ENCODE measurements at places on chromosomes 5 and 9. TPM values are rescaled to one million over a fixed set of nuclear protein-coding genes. Genes with fewer than 3 reads are reported as not detected.

The PITX1 gene
- 0.31 TPM for total RNA-seq

The GADD45G gene
- 5.0 TPM for total RNA-seq

The OR1Q1 gene
- total RNA-seq, result not detected

The SHOC1 gene
- not detected for total RNA-seq

The PCDHGA4 gene
- total RNA-seq, result not detected

DNA sequence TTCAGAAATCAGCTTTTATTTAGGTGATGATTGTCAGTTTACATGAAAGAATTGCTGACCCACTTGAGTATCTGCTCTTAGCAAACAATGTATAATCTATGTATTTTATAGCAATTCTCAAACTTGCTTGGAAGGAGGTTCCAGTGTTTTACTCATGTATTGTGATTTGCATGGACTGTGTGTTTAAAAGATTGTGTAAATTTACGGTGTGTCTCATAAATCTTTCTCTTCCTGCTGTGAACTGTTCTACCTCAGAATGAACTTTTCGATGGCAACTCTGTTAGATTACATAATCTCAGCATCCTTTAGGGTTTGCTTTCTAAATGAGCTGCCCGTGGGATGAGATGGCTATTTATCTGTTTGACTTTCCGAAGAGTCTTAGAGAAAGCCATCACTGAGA is 122.5 kb downstream of the MEF2C start:
- peaks cover 10% of the 10 kb centered on the region for H3K27me3 ChIP-seq
- no peaks in the 10 kb centered on the region for H3K36me3 ChIP-seq
- no peak for DNase-seq
- no peak overlapping the region for H3K4me3 ChIP-seq
- H3K27ac ChIP-seq, result no peak overlapping the region

GRCh38 chr9:88920645-88921044 is 70.6 kb upstream of the S1PR3 start:
- peaks cover 7% of the 10 kb centered on the region for H3K36me3 ChIP-seq
- no peak overlapping the region for H3K27ac ChIP-seq

GRCh38 chr5:79111387-79111959 is at the start of gene BHMT:
BHMT (plus strand) TSS chr5:79111809; CDS start chr5:79111886, 77 bp downstream.
- H3K4me1 ChIP-seq, result no peaks in the 10 kb centered on the region
- H3K4me3 ChIP-seq, result no peak within 1 kb of the TSS
- peaks cover 35% of the 10 kb centered on the region for H3K27me3 ChIP-seq
- no peak for DNase-seq
- no peaks in the 10 kb centered on the region for H3K36me3 ChIP-seq

DNA sequence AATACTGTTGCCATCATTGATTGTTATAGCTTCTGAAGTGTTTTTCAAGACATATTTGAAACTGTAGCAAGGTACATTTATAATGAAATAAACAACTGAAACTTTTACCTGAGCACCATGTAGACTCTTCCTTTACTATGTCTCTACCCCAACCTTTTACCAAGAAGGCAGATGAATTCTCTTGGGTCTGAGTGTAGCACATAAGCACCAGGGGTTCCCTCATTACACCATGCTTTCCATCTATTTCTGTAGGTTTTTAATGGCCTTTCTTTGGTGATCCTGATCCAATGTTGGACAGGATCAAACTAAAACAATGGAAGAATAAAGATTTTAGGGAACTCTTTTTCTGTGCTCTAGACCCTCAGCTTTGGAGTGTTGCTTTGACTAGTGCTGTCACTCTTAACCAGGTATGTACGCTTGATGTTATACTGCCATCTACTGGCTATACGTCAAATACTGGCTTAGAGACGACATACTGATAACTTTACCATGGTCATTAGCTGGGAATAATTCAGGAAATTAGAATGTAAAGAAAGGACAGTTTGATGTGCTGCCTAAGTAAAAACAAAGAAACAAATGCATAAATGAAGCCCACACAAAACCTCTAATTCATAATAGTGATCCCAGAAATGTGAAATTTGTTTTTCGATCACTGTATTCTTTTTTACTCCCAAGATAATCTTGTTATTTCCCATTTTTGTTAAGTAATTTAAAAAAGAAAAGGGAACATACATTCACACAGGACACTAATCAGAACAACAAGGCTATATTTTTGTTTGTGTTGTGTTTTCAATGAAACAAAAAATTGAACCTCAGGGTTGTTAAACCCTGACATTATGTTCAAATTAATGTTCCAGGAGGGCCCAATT is 30.7 kb downstream of the IFNW1 start:
- H3K4me3 ChIP-seq, result no peak overlapping the region
- no peaks in the 10 kb centered on the region for H3K4me1 ChIP-seq
- H3K27me3 ChIP-seq, result no peaks in the 10 kb centered on the region
- H3K27ac ChIP-seq, result no peak overlapping the region
- H3K36me3 ChIP-seq, result no peaks in the 10 kb centered on the region

- no peak overlapping the region for H3K4me3 ChIP-seq
- H3K27me3 ChIP-seq, result no peaks in the 10 kb centered on the region
- H3K36me3 ChIP-seq, result peaks cover 1% of the 10 kb centered on the region
- H3K27ac ChIP-seq, result peak overlapping the region; percentile 73
These were observed 504.7 kb downstream of the CCDC171 start for GRCh38 chr9:16057541-16057940.

DNA sequence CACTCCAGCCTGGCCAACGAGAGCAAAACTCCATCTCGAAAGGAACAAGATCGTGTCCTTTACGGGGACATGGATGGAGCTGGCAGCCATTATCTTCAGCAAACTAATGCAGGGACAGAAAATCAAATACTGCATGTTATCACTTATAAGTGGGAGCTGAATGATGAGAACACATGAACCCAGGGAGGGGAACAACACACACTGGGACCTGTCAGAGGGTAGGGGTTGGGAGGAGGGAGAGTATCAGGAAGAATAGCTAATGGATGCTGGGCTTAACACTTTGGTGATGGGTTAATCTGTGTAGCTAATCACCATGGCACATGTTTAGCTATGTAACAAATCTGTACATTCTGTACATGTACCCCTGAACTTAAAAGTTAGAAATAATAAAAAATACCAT is 40.9 kb downstream of the NMUR2 start:
- H3K36me3 ChIP-seq, result no peaks in the 10 kb centered on the region
- no peak overlapping the region for H3K4me3 ChIP-seq
- DNase-seq, result no peak
- H3K4me1 ChIP-seq, result no peaks in the 10 kb centered on the region
- no peaks in the 10 kb centered on the region for H3K27me3 ChIP-seq

GRCh38 chr9:97990259-97990658 is 7.1 kb downstream of the ANP32B start:
- H3K27ac ChIP-seq, result peak overlapping the region; percentile 79
- peak overlapping the region; percentile 2 for H3K4me3 ChIP-seq
- peaks cover 86% of the 10 kb centered on the region for H3K4me1 ChIP-seq
- no peaks in the 10 kb centered on the region for H3K27me3 ChIP-seq

- DNase-seq, result no peak
- H3K4me1 ChIP-seq, result peaks cover 10% of the 10 kb centered on the region
- no peaks in the 10 kb centered on the region for H3K36me3 ChIP-seq
- H3K4me3 ChIP-seq, result no peak overlapping the region
- no peaks in the 10 kb centered on the region for H3K27me3 ChIP-seq
- H3K27ac ChIP-seq, result no peak overlapping the region
These were observed 10.1 kb upstream of the ADRB2 start for GRCh38 chr5:148816357-148816756.

DNA sequence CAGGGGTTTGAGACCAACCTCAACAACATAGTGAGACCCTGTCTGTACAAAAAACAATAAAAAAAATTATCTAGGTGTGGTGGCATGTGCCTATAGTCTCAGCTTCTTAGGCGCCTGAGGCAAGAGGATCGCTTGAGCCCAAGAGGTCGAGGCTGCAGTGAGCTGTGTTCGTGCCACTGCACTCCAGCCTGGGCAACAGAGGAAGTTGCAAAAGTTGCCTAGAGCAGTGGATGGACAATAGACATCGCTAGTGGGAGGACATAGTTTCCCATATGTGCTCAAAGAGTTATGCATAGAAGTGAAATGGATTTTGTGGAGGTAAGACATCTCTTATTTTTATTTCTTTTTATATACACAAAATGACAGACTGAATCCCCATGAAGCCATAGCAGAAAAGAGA is 19.0 kb downstream of the HNRNPK start:
- no peaks in the 10 kb centered on the region for H3K27me3 ChIP-seq
- H3K27ac ChIP-seq, result no peak overlapping the region
- H3K4me1 ChIP-seq, result peaks cover 4% of the 10 kb centered on the region
- no peak overlapping the region for H3K4me3 ChIP-seq

DNA sequence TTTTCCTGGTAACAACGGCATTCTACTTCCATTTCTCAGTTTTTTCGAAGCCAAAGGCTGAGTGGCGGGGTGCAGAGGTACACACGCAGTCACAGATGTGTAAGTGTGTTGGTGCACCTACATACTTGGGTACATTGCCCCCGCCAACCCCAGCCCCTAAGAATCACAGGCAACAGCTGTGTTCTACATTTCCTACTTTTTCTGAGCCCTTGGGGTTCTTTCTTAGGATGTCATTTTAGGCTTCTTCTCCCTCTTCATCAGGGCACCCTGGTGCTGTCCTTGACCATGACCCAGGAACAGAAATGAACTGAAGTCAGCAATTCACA is 104.8 kb downstream of the PAX5 start:
- no peak for DNase-seq
- H3K4me3 ChIP-seq, result no peak overlapping the region
- peaks cover 20% of the 10 kb centered on the region for H3K4me1 ChIP-seq
- H3K36me3 ChIP-seq, result no peaks in the 10 kb centered on the region

GRCh38 chr5:105632043-105632442 is 2038.7 kb downstream of the EFNA5 start:
- no peaks in the 10 kb centered on the region for H3K4me1 ChIP-seq
- no peak overlapping the region for H3K4me3 ChIP-seq
- H3K27me3 ChIP-seq, result no peaks in the 10 kb centered on the region
- DNase-seq, result no peak
- H3K27ac ChIP-seq, result no peak overlapping the region
- H3K36me3 ChIP-seq, result no peaks in the 10 kb centered on the region

DNA sequence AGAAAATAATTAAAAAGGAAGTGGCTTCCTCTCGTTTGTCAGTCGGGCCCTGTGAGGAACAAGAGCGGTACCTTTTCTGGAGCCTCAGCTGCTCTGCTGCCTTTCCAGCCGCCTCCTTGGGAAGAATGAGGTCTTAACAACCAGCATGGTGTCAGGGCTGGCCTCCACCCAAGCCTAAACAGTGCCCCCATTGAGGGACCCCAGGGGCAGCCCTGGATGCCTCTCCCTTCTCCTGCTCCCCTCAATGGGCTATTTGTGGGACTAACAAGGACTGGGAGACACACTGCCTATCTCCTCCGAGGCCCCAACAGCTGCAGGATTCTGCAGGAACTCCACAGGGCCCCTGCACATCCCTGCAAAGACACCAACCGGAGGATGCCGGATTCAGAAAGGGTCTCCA is 155.4 kb upstream of the MAP3K1 start:
- H3K4me3 ChIP-seq, result no peak overlapping the region
- no peak for DNase-seq
- H3K27ac ChIP-seq, result no peak overlapping the region
- no peaks in the 10 kb centered on the region for H3K36me3 ChIP-seq
- H3K4me1 ChIP-seq, result peaks cover 3% of the 10 kb centered on the region

DNA sequence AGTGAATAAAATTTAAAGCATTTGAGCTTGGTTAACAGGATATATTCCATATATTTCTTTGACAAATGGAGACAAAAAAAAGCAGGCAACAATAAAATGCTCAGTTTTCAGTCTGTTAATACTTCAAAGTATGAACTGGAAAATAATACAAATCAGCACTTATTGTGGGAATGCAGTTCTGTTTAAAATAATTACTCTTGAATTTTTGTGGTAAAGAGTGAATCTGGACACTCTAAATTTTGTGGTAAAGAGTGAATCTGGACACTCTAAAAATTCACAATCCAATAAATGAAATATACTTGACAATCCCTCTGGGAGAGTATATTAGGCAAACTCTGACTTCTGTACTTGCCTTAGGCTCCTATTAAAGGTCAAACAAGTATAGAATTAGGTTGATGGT is 141.9 kb upstream of the RASA1 start:
- peaks cover 57% of the 10 kb centered on the region for H3K4me1 ChIP-seq
- no peak for DNase-seq
- no peaks in the 10 kb centered on the region for H3K36me3 ChIP-seq

DNA sequence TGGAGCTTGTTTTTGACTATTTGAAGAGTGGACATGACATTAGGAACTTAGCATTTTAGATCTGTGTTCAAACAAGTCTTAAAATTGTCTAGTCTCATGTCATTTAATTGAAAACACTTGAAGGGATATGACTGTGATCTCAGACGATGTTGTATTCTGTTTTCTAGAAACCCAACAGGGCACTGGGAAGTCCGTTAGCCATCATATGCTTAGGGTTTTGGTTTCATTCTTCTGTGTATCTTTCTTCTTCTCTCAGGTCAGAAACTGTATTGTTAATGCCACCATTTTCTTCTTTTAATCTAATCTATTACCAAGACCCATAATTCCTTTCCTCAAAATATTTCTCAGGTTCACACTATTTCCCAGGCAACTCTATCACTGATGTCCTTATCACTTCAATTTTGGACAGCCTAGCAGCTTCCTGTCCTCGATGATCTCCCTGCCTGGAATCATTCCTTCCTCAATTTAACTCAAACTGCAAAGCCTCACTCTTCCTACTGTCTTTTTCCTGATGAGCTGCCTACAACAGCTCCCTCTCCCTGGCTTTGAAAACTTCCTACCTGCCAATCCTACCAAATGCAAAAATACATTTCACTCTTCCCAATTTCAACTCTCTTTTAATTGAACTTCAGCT is 77.7 kb downstream of the MEF2C start:
- no peak overlapping the region for H3K27ac ChIP-seq
- H3K27me3 ChIP-seq, result peaks cover 10% of the 10 kb centered on the region
- no peaks in the 10 kb centered on the region for H3K36me3 ChIP-seq
- no peak overlapping the region for H3K4me3 ChIP-seq
- no peak for DNase-seq

- H3K4me3 ChIP-seq, result no peak overlapping the region
- DNase-seq, result no peak
- H3K27ac ChIP-seq, result no peak overlapping the region
These were observed 40.4 kb downstream of the FER start for GRCh38 chr5:108788142-108788541.

GRCh38 chr9:32589083-32589723 is 16.2 kb upstream of the NDUFB6 start:
- no peak overlapping the region for H3K4me3 ChIP-seq
- no peak for DNase-seq
- H3K4me1 ChIP-seq, result no peaks in the 10 kb centered on the region
- H3K27ac ChIP-seq, result no peak overlapping the region
- no peaks in the 10 kb centered on the region for H3K36me3 ChIP-seq

- no peaks in the 10 kb centered on the region for H3K36me3 ChIP-seq
- H3K27me3 ChIP-seq, result no peaks in the 10 kb centered on the region
- no peak for DNase-seq
- no peak overlapping the region for H3K4me3 ChIP-seq
- H3K27ac ChIP-seq, result no peak overlapping the region
- H3K4me1 ChIP-seq, result no peaks in the 10 kb centered on the region
These were observed 154.5 kb downstream of the TTLL11 start for GRCh38 chr9:121938621-121939020.

GRCh38 chr5:115393239-115393638 is 96.8 kb upstream of the CCDC112 start:
- DNase-seq, result no peak
- H3K4me1 ChIP-seq, result no peaks in the 10 kb centered on the region
